ENCODE measurements at places on chromosomes 12 and 14.

DNA sequence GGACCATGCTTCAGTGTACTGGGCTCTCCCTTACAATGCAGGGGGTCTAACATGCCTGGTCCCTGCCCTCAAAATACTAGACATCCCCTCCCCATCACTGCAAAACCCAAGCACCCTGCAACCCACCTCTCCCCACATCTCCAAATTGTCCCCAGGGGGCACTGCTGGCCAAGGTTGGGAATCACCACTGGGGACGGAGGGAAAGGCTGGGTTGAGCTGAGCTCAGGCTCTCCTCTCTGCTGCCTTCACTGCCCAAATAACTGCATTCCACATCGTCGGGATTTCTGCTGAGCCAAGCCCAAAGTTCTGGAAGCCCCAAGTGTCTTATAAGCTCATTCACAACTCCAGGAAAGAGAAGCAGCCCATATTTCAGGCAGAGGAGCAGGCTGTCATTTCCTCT is 69.6 kb downstream of the NT5DC3 start:
- no peak for DNase-seq

- DNase-seq: no peak
Observed at GRCh38 chr14:105600939-105601359, 74.6 kb downstream of the TMEM121 start.

DNA sequence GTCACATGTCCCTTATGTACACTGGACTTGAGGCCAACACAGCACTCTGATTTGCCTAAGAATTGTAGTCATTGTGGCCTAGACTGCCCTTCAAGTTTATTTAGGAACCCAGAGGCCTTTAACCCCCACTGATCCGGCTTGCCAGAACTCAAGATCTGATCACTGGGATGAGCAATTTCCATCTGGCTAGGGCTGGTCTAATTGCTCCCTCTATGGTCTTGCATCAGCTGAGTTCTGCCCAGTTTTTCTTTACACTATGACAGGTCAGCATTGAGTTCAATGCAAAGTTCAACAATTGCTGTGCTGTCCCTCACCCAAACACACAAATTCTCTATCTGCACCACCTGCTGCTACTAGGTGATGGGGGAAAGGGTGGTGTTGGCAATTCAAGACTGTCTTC is 146.9 kb upstream of the MDGA2 start:
- DNase-seq: no peak

DNA sequence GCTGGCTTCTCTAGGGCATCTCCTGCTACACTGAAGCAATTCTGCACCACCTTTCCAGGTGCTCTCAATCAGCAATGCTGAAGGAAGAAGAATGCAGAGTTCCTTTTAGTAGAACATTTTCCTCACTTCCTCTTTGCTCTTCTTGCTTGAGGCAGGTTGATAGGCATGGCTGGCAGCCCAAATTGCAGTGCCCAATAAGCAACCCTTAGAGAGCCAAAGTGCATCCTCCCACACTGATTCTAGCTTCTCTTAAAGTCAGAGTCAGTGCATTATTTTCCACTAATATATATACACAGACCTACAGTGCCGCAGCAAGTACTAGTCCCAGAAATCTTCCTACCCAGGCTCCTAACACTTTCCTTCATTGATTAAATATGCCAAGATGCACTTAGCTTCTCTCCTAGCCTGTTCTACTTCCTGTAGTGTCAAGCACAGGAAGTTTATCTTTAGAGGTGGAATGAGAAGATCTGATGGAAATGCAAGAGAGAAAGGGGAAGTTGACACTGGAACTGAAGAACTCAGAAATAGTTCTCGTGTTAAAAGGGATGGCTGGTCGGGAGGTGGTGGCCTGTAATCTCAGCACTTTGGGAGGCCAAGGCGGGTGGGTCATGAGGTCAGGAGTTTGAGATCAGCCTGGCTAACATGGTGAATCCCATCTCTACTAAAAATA is 132.7 kb downstream of the SSPN start:
- DNase-seq: no peak

GRCh38 chr12:107241411-107241810 is 148.1 kb upstream of the CRY1 start:
- DNase-seq: no peak

DNA sequence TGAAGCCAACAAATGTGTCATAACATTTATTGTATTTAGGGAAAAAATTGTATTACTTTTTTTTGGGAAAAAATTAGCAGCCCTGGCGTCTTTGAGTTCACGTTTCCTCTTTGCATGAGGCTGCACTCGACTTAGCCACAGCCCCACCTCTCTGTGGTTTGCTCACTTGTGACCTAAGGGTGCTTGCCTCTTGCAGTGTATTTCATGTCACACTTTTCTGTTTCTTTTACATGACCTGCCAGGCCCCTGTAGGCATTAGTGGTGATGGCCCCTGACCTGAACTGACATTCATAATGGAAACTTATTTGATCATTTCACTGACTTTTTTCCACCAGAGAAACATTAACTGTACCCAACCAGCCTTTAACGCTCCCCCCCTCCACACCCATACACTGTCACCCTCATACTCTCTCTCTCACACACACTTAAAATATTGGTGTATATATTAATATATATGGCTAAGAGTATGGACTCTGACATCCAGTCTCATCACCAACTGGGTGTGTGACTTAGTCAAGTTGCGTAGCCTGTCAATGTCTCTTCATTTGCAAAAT is 122.9 kb downstream of the PRKCH start:
- peak; percentile 39 for DNase-seq

- no peak for DNase-seq
Observed at GRCh38 chr12:14886271-14886670, 617 bp upstream of the MGP start.

DNA sequence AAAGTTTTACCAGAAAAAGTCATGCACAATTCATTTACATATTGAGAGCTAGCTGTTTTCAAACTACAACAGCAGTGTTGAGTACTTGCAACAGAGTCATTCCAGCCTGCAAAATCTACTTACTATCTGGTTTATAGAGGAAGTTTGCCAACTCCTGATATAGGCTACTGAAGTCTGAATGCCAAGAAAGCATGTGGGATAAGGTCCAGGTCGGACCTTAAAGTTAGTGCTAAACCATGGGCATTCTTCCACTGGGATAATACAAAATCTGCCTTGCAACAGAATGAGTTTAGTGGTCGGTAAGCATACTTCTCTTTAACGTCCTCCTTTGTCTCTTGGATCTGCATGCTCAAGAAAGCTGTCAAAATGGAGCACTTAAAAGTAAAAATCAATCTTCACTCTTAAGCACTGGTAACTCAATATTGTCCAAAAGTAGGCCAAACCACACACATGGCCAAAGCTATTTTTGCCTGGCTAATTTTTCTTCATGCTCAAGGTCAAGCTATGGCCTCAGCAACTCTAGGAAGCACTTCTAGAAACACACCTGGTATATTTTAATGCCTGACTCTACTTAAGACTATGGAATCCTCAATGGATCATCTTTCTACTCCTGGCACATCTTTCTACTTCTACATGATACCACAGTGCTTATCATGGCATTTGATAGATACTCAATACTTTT is 364.9 kb upstream of the KITLG start:
- DNase-seq: no peak

- no peak for DNase-seq
Observed at GRCh38 chr14:75310295-75311111, 31.9 kb downstream of the FOS start.

GRCh38 chr14:92955381-92955780 is 32.4 kb downstream of the CHGA start:
- no peak for DNase-seq

DNA sequence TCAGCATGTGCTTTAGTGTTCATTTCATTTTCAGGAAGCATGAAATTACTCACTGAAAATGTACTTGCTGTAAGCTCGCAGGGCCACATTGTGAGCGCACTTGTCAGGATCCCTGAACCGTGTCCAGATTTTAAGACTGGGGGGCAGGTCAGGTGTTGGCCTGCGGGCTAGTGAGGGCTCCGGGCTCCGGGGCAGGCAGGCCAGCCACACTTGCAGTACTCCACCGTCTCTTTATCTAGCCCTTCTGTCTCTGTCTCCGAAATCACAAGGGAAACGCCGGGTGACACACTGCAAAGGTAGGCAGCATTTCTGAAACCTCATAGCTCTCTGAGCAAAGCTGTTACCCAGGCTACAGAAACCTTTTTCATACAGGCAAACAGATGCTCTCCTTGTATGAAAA is 98.7 kb downstream of the EML1 start:
- DNase-seq: no peak

GRCh38 chr14:80446356-80446755 is 235.1 kb upstream of the DIO2 start:
- DNase-seq: no peak

GRCh38 chr14:80164991-80165721 is 46.1 kb downstream of the DIO2 start:
- DNase-seq: no peak

DNA sequence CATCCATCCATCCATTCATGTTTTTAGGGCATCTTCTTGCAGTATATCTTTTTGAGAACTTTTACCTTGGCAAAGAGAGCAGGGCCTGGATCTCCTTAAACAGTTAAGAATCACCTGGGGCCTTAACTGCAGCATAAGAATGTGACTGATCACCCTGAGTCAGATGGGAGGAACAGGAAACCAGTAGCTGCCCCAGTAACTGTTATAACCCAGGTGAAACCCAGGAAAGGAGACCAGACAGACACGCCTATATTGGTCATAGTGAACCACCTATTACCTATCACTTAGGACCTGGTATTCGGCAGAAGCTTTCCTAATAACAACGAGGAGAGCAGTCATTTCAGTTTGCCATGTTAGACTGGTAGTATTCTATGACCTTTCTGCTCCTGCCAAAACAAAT is 43.4 kb upstream of the NR2C1 start:
- DNase-seq: no peak

DNA sequence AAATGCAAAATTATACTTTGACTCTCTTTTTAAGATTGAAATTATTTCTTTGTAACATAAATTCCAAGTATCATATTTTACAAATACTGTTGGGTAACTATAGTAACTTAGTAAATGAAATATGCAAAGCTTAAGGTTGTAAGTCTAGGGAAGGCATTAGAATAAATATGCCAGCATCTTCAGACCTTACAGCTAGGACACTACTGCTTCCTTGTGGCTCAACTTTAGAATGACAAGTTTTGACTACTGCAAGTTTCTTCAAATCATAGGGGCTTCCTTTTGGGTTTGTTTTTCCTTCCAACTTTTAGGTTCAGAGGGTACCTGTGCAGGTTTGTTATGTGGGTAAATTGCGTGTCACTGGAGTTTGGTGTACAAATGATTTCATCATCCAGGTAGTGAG is 17.7 kb upstream of the ANP32D start:
- DNase-seq: no peak

DNA sequence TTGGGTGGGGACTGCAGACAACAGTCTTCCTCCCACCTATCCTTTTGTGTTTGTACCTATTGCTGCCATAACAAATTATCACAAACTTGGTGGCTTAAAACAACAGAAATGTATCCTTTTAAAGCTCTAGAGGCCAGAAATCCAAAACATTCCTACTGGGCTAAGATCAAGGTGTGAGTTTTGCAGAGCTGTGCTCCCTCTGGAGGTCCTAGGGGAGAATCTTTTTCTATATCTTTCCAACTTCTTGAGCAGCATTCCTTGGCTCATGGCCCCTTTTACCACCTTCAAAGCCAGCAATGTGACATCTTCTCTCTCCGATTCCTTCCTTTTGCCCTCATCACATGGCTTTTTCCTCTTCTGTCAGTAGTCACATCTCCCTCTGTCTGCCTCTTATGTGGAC is 190.6 kb downstream of the TTC8 start:
- DNase-seq: no peak

DNA sequence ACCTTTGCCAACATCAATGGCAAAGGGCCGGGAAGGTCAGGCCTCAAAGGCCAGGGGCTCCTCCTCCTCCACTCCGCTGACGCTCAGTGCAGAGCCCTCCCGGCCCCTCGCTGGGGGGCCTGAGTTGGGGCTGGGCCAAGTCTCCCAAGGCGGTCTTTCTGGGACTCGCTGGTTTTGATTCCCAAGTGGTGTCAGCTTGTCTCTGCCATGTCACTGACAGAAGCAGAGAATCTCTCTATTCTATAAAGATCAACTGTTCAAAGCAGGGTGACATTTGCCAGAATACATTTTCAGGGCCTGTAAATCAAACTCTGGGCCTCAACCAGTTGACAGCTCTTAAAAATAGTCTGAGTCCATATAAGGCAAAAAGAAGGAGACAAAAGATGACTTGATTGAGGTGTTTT is 75.9 kb downstream of the CCDC88C start:
- no peak for DNase-seq

DNA sequence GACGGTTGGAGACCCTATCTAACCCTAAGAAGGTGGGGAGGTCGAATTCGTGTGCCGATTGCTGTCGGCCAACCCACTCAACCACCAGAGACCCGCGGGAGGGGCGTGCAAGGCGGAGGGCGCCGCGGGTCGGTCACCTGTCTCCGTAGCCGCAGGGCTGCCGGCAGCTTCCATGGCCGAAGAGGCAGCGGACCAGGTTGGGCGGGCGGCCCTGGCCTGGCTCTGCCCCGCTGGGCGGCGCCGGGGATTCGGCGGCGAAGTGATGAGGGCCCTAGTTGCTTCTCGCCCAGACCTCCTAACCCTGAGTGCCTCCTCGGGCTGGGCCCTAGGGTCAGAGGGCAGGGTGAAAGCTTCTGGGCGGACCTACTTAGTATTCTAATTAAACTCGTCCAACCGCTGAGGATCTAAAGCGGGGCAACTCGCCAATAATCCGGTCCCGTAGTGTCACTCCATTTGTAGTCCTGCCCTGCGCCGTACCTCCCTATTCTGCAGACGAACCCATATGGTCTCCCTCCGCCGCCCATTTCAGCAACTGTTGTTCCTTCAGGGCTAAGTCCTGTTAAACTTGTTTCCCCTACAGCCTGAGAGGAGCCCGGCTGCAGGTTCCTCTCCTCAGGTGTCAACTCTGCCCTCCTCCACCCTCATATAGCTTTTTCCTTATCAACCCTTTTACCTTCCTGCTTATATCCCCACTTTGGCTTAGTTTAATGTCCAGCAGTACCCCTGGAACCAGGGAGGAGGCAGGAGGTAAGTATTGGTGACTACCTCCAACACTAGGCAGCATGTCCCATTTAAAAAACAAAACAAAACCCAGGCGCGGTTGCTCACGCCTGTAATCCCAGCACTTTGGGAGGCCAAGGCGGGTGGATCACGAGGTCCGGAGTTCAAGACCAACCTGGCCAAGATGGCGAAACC is at the start of gene PYM1:
TSS of gene PYM1 (minus strand) at position 307 of the 915 bp plus-strand sequence. CDS start at position 174, 133 bp downstream.
- DNase-seq: peak; percentile 47

DNA sequence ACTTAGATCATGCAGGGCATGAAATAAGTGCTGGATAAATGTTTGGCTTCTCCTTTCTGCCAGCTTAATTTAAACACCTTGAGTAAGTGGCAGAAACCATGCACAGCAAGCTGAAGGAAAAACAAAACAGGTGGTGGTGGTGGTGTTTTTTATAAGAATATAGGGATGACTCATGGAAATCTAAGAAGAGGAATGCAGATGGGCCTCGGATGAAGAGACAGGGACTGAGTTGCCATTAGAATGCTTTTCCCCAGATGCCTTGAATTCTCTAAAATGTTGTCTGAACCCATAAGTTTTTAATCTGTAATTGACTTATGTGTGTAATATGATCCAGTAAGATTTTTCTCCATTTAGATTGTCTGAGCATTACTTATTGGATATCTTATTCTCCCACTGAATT is 93.1 kb upstream of the ZDHHC17 start:
- no peak for DNase-seq
